ENCODE measurements at places on chromosomes 1 and 21.

DNA sequence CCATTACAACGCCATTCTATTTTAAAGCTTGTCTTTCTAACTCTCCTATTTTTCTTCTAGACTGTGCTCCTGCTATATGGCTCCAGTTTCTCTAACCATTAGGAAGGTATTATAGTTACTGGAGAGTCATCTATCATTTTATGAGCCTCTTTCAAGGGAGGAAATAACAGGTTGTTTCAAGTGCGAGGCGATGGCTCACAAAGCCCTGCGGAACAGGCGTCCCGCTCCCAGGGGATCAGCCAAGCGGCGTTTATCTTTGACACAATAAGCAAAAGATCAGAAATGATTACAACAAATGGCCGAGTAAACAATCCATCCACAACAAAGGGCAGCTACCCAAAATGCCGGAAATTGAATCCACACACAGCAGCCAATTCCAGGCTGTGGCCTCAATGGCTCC is 249.5 kb upstream of the POU3F1 start:
- DNase-seq: no peak

DNA sequence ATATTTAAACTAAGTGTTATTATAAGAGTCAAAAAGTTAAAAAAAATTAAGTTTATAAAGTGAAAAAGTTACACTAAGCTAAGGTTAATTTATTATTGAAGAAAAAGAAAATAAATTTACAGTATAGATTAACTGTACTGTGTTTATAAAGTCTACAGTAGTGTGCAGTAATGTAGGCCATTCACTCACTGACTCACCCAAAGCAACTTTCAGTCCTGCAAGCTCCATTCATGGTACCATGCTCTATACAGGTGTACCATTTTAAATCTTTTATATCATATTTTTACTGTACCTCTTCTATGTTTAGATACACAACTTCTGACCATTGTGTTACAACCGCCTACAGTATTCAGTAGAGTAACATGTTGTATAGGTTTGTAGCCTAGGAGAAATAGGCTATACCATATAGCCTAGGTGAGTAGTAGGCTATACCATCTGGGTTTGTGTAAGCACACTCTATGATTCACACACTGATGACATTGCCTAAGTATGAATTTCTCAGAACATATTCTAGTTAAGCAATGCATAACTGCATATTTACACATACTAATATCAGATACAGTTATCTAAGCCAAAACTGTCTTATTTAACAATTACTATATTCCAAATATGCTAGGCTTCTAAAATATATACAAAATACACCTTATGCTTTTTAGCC is 80.6 kb upstream of the GFI1 start:
- peak; percentile 68 for DNase-seq

DNA sequence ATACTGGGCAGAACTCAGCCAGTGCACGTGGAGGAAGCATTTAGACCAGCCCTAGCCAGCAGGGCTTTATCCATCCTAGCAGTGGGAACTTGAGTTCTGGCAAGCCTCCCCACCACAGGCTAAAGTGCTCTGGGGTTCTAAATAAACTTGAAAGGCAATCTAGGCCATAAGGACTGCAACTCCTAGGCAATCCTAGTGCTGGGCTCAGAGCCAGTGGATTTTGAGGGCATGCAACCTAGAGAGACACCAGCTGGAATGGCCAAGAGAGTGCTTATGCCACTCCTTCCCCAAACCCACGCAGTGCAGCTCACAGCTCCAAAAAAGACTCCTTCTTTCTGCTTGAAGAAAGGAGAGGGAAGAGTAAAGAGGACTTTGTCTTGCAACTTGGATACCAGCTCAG is 70.5 kb upstream of the APOBEC4 start:
- DNase-seq: no peak

GRCh38 chr1:117301901-117302300 is 65.3 kb upstream of the MAN1A2 start:
- no peak for DNase-seq

DNA sequence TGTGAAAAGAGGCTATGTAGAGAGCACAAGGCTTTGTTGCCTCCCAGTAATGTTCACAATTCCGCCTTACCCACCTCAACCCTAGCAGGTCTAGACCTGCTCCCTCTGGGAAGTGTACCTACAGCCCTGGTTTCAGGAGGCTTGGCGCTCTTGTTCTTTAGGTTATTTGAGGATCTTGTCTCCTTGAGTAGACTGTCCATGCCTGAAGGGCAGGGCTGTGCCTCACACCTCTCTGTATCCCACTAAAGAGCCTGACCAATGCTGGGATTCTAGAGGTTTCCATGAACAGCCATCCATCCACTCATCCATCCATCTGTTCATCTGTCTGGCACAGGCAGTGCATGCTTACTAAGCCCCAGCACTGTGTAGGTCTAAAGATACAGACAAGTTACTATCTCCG is 1.0 kb downstream of the RAB7B start:
- no peak for DNase-seq

DNA sequence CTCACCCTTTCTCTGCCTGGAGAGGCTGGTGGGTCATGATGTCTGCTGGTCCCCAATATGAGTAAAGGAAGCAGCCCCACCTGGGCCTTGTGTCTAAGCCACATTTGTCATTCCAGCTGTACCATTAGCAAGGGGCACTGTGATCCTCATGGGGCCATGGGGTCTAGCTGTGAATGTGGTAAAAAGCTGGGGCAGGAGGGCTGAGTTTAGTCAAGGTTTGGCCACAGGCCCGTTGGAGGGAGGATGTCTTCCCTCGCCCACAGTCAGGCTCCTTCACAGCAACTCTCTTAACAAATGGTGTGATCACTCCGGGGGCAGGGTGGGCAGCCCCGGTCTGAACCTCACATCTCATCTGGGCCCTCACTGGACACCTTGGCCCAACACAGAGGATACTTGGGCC is 115.4 kb downstream of the DMRTB1 start:
- no peak for DNase-seq

DNA sequence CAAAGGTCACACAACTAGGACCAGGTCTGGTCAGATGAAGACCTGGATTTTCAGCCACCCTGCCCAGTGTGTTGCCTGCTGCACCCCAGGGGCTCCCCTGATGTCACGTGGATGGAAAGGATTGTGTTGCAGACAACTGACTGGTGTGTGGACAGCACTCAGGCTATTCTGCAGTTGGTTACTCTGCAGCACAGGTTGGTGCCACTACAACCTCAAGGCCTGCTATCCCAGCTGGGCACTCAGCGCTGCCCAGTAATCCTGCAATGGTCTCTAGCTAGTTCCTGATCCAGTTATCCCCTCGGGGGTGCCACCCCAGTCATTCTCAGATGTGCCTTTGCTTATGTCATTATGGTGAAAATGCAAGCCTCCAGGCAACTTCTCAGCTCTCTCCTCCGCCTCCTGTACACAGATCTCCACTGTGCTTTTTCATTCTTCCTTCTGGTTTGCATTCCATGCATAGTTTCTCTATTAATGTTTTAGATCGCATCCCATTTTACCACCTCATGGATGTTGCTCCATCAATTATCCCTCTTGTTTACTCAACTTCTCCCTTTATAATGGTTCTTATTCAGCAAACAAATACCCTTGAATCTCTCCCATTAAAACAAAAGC is 503.2 kb upstream of the CAMK1G start:
- DNase-seq: peak; percentile 23

GRCh38 chr1:60279798-60280197 is 206.2 kb upstream of the C1orf87 start:
- DNase-seq: no peak

DNA sequence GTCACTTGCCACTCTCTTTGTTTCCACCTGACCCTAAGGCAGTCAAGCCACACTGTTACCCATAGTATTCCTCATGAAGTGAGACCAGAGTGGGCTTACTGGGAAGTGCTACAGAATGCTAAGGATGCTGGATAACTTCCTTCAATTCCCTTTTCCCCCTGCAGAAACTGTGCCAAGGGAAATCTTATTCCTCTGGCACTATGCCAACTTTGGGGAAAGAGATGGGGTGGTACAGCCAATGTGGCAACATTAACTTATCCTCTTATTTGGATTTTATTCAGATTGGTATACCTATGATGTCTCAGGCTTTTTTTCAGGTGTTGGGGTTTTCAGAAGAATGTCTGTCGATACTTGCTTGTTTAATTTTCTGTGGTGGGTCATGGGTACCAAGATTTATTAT is 599.4 kb upstream of the PBX1 start:
- DNase-seq: no peak

GRCh38 chr1:226980565-226981385 is 40.7 kb downstream of the COQ8A start:
- DNase-seq: no peak

DNA sequence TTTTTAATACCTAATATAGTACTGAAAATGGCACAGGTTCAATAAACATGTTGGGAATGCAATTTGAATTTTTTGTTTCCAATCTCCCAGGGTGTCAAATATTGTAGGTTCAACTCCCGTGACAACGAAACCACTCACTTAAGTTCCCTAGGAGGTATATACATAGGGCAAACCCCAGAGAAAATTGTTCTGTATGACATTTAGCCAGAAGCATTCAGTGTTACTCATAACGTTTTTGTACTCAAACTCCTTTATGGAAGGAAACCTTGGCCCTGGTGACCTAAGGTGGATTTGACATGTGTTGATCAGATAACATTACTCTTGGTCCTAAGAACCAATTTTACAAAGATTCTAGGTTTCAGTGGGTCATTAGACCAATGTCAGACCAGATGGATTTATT is 110.6 kb downstream of the USP25 start:
- no peak for DNase-seq

DNA sequence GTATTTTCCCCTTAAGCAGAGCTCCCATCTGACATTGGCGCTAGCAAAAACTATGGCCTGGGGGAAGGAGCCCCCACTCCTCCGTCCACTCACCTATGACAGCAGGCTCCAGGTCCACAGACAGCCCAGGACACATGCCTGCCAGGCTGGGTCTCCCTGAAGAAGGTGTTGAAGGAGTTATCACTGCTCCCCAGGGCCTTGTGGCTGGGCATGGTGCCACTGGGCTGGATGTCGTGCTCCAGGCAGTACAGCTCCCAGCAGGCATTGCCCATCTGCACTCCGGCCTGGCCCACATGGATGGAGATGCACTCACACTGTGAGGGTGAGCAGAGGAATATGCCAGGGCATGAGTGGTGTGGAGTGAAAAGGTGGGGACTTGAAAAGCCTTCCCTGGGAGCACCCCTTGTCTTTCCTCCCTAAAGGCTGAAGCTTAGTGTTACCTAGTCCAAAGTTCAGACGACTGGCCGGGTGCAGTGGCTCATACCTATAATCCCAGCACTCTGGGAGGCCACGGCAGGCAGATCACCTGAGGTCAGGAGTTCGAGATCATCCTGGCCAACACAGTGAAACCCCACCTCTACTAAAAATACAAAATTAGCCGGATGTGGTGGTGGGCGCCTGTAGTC is 30.0 kb downstream of the RABIF start:
- no peak for DNase-seq

DNA sequence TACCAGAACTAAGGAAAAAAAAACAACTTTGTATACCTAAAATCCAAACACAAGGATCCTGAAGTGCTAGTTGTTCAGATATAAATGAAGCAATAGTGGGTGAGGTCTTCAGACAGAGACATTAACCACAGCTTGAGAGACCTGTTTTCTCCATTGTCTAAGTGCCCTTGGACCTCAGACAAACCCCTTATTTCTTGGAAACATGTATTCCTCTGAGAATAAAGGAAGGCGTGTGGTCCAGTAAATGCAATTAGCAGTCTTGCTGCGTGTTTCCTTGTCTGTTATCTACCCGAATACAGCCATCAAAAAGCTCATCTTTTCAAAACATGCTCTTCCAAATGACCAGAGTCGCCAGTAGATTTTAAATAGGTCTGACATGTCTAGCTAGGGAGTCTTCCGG is 291.1 kb upstream of the NFIA start:
- DNase-seq: no peak

- DNase-seq: no peak
Observed at GRCh38 chr21:45324489-45325205, 37.0 kb upstream of the POFUT2 start.

GRCh38 chr1:155801149-155801548 is 55.9 kb downstream of the GON4L start:
- peak; percentile 15 for DNase-seq

DNA sequence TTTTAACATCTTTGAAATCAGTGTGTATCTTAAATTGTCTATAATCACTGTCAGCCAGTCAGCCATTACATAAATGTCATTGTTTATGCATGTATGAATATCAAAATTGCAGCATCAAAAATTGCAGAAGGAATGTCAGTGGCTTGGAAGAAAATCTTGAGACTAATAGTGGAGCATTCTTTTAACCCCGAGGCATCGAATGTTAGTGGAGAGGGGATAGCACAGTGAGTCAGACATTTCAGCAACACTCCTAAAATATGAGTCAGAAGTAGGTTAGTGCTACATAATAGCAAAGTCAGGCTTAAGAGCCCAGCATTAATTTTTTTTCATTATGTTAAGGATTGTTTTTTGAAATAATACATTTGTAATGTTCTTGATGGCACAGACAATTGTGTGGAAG is 45.5 kb downstream of the SNRPE start:
- DNase-seq: peak; percentile 93

DNA sequence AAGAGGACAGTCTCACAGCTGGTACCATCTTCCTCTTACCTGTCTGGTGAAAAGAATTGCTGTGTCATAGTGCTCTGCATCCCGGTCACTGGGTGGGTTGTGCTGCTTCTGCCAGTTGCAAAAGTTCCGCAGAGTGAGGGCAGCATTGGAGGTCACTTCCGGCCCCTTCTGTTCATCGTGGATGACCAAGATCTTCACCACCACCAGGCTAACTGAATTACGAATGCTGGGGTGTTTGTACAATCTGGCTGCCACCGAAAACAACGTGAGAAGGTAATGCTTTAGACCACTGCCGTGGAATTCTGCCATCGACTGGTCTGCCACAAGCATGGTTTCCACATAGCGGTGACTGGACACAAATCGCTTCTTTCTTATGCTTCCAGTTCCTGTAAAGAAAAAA is 2.9 kb downstream of the ADAMTS1 start:
- DNase-seq: no peak

GRCh38 chr21:46542588-46543124 is 62.2 kb downstream of the S100B start:
- no peak for DNase-seq

DNA sequence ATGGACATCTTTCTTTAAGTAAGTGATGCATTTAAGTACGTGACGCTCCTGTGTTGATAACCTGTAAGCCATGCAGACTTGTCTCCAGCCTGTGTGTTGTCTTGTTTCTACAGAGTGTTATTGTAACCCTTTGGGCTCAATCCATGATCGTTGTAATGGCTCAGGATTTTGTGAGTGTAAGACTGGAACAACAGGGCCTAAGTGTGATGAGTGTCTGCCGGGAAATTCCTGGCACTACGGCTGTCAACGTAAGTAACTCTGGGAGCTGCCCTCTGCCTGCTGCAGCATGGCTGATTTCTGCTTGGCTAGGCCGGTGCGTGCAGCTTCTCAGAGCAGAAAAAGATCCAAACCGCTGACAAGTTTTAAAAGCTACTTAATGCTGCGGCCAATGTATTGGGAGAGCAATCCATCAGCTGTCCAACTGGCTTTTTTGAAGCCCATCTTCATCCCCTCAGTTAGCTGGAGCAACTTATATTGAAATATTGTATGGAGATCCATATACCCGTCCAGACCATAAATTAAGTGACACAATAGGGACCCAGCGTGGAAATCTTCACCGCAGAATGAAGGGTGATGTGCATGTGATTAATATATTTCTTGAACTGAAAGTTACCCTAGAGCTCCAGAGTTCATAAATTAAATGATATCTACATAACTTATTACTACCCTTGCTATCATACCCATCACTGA is 295.9 kb downstream of the NTNG1 start:
- DNase-seq: no peak

All from foreskin fibroblast (primary cell).